Eye (tissue), 1 donor: ENCODE measurements at places on chromosomes 7 and 10.

DNA sequence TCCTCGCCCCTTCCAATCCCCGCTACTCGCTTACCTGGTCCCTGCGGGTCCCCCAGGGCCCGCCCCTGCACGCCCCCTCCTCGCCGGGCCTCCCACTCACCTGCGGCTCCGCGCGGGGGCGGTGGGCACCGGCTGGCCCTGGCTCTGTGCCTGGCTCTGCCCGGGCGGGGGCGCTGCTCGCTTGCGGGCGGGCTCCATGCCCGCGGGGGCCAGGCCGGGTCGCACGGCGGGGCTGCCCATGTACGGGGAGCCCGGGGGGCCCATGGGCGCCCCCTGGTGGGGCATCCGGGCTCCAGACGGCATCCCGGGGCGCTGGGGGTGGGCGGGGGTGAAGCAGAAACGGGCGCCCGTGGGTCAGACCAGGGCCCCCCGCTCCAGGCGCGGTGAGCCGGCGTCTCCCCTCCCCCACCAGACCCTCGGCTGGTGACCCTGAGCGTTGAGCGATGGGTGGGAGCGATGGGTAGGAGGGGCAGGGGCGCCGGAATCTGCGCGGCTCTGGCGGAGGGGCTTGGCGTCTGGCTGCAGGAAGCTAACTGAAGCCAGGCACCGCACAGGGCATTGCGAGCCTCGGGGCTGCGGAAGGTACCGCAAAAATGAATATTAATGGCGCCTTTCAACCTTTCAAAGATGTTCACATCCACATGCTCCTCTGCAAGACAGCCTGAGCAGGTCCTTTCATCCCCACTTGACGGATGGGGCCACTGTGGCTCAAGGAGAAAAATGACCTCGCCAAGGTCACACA is 3.0 kb downstream of the SMARCD3 start:
- DNase-seq, result peak; percentile 67

- no peak for DNase-seq
These were observed 21.0 kb upstream of the PNLIP start for GRCh38 chr10:116524736-116525135.

- DNase-seq, result no peak
These were observed 20.8 kb downstream of the ACSM6 start for GRCh38 chr10:95214793-95215192.

DNA sequence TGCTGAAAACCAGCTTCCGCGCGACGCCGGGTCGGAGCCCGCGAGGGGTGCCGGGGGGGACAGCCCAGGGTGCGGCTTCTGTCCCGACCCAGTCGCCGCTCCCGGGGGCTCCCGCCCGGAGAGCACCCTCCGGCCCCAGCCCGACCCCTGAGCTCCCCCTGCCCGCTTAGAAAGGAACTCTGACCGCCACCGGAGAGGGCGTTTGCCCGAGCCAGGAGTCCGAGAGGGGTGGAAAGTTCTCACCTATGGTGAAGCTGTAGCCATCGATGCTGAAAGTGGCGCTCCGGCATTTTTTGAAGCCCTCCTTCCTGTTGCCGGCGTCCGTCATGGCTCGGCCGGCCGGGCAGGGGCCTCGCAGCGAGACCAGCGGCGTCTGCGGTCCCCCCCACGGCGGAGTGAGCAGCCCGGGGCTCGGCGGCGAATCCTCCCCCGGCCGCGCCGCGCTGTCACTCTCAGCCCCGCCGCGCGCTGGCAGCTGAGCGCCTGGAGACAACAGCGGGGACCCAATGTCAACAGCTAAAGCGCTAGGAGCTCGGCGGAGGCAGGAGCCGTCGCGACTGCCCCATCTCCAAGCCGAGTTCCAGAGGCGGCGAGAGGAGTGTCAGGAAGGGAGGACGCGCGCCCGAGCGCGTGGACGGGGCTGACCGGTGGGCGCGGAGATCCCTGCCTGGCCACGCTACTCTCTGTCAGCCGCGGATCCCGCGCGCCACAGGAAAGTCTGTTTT is 191.6 kb downstream of the LSM5 start:
- DNase-seq, result peak; percentile 74

DNA sequence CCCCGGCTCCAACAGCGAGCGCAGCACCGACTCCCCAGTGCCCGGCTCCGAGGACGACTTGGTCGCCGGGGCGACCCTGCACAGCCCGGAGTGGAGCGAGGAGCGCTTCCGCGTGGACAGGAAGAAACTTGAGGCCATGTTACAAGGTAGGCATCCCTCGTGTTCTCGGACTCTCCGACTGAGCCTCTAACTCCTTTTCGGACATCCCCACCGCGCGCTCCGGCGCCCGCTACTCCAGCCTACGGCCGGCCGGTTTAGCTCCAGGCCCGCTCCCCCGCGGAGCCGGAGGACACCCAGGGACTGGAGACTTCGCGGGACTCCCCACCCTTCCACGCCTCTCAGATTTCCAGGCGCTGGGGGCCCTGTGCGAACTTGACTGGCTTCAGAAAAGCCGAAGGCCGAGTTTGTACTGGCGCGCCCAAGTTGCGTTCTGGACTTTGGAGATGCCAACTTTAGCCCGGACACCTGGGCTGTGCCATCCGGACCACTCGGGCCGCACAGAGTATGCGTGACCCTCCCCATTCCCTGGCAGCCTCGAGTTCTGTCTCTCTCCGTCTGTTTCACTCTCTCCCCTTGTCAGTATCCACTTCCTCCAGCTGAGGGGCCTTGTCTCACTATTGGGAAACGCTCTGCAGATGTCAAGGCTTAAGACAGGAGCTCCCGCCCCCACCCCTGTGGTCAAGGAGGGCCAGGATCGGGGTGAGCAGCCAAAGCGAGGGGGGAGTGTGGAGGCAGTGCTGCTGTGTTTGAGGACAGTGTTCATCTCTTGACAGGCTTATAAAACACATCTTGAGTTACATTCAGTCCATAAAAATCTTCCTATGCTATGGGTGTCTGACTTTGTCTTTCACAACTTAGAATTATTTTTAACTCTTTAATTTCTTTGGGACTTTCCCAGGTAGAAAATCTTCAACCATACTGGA is 777 bp downstream of the BICC1 start:
- DNase-seq, result peak; percentile 82

DNA sequence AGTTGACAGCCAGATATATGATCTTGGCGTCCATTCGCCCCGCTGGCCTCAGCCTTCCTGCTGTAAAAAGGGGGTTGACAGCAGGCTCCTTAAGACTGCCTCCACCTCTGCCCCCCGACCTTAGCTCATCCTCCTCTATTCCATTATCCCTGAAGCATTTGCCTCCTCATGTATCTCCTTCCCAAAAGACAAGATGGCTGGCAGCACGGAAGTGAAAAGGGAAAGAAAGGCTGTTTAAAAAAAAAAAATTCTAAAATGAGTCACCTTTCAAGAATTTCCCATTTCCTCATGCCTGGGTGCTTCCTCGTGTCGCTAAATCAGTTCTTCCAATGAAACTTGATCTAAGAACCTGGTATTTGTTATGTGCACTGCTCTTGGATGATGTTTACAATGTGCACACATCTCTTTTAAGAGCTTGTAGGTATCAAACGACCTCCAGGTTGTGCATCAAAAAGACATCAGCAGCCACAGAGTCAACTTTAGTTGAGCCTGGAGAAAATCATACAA is 1.7 kb downstream of the SCRN1 start:
- DNase-seq, result peak; percentile 82

DNA sequence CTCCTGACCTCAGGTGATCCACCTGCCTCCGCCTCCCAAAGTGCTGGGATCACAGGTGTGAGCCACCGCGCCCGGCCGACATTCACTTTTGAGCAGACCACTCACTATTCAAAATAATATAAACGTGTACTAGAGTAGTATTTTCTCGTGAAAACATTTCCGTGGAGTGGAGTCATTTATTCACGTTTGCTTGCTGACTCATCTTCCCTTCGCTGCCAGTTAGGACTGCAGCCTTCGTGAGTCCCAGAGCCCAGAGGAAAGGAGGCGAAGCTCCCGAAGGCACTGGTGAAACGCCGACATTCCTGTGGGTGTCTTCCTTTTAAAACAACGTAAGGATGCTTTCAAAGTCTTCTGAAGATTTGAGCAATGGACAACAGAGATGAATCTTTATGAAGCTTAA is 10.9 kb upstream of the INPP5A start:
- no peak for DNase-seq
